Smooth muscle cell of the coronary artery (primary cell): ENCODE measurements at places on chromosomes 11 and 22. TPM values are rescaled to one million over a fixed set of nuclear protein-coding genes. Genes with fewer than 3 reads are reported as not detected.

LRRC10B gene
- not detected in 2 replicates for total RNA-seq

RFPL3 gene
- total RNA-seq = not detected in 2 replicates

SCN3B gene
- under 0.01 TPM in 1 of 2 replicates, not detected in the other for total RNA-seq

OR4D5 gene
- total RNA-seq = not detected in 2 replicates

MPPED1 gene
- total RNA-seq = not detected in 2 replicates

FGF4 gene
- total RNA-seq = not detected in 2 replicates

SERHL2 gene
- 2.6 and 4.4 TPM in 2 replicates for total RNA-seq

IFT27 gene
- 13.7 and 24.0 TPM in 2 replicates for total RNA-seq

ADM2 gene
- total RNA-seq = 1.2 and 1.6 TPM in 2 replicates

IL10RA gene
- total RNA-seq = 0.08 TPM in 1 of 2 replicates, not detected in the other

ZC3H7B gene
- 39.3 and 61.9 TPM in 2 replicates for total RNA-seq

CRYBB3 gene
- not detected in 2 replicates for total RNA-seq

NFAM1 gene
- total RNA-seq = not detected in 2 replicates

GLB1L3 gene
- total RNA-seq = not detected in 2 replicates

TMEM45B gene
- not detected in 2 replicates for total RNA-seq

FAM227A gene
- 0.75 and 2.2 TPM in 2 replicates for total RNA-seq

CD44 gene
- 107 and 449 TPM in 2 replicates for total RNA-seq

LIF gene
- 4.6 and 13.3 TPM in 2 replicates for total RNA-seq

FGF19 gene
- not detected in 2 replicates for total RNA-seq

BDNF gene
- total RNA-seq = 1.2 and 38.8 TPM in 2 replicates

PARVG gene
- total RNA-seq = not detected in 2 replicates

KLHL35 gene
- 3.3 and 6.6 TPM in 2 replicates for total RNA-seq

SEPTIN3 gene
- total RNA-seq = 0.35 TPM in 1 of 2 replicates, not detected in the other

ACRV1 gene
- not detected in 2 replicates for total RNA-seq

TRIM64 gene
- total RNA-seq = not detected in 2 replicates

SYTL2 gene
- 2.9 and 18.8 TPM in 2 replicates for total RNA-seq

GVQW3 gene
- 1.2 and 1.4 TPM in 2 replicates for total RNA-seq

BRSK2 gene
- total RNA-seq = 0.23 and 0.47 TPM in 2 replicates

DUSP8 gene
- total RNA-seq = 0.23 TPM in 1 of 2 replicates, not detected in the other

CFAP300 gene
- total RNA-seq = 1.4 and 5.5 TPM in 2 replicates

DDX6 gene
- 84.0 and 90.9 TPM in 2 replicates for total RNA-seq
